ENCODE measurements at places on chromosomes 7 and 10.

DNA sequence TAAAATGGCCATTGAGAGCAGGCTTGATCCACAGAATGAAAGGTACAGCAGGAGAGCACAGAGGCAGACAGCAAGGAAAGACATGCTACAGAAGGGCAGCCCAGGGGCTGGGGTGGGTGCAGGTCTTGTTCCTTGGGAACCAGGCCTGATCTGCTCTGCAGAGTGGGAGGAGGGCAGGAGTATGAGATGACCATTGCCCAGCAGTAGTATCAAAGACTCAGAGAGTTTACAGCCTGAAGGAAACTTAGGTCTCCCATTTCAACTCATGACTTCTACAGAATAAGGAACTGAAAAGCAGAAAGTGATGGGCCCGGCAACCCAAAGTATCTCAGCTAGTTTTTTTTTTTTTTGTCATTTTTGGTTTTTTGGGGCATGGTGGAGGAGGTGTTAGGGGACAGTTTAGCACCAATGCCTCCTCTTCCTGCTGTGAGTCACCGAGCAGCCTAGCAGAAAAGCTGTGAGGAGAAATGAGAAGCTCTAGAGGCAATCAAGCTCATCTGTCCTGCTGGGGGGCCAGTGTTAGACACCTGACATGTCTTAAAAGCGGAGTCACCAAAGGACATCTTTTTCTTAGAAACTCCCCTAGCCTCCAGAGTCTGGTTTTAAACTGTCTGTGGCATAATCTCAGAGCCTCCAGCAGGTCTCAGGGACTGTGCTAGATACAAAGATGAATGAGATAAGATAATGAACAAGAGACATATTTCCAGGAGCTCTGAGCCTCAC lies 34.3 kb upstream of the HERPUD2 start:
- no peak for DNase-seq

DNA sequence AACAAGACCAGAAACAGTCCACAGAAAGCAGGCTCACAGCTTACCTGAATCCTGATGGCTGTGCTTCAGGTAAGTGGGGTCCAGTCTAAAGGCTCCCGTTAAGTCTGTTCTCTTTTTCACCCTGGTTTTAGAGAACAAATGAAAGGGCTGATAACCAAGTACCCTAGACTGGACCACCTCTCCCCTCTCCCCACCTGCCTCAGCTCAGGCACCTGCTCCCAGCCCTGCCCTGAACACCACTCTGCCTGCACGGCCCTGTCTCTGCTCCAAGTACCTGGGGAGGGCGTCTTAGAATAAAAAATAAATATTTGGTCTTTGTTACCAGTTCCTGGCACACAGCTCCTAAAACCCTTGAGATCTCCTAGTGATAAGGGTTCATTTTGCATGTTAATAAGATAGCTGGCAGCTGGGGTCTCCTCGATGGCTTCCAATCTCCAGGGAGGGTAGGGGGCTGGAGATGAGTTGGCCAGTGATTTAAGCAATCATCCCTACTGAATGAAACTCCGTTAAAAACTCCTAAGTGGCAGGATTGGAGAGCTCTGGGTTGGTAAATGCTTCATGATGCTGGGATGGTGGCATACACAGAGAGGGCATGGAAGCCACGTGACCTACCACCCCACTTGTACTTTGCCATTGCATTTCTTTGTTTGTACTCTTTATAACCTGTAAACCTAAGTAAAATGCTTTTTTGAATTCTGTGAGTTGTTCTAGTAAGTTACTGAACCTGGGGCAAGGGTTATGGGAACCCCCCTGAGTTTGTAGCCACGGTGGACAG lies 29.8 kb upstream of the FIGNL1 start:
- no peak for DNase-seq

DNA sequence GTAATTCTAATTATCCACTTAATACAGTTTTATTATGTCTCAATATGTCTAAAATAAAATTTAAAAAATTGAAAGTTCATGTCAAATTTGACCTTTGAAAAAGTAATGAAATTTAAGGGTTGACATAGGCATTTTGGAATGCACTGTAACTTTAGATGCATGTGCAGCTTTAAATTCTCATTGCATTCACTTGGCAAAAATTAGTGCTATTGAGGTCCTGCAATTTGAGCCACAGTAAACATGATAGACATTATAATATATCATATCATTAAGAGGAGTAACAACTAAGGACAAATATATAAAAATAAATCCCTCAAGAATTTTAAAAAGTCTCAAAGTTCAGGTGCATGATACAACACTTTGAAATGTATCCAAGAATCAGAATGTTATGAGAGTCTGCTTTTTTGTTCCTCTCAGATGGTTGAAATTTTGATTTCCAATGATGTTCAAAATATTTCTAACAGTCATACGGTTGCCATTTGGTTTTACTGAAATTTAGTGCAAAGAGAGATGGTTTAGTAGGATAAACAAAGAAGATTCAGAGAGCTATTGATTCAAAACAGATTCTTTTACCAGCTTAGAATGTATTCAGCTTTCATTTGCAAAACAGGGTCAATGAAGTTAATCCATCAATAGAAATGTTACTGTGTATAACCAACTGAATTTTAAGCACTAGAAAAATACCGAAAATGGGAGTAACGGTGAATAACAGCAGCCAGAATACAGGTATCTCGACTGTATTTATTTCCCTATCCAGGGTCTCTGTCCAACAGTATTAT lies 71.8 kb downstream of the SEMA3A start:
- DNase-seq, result no peak

DNA sequence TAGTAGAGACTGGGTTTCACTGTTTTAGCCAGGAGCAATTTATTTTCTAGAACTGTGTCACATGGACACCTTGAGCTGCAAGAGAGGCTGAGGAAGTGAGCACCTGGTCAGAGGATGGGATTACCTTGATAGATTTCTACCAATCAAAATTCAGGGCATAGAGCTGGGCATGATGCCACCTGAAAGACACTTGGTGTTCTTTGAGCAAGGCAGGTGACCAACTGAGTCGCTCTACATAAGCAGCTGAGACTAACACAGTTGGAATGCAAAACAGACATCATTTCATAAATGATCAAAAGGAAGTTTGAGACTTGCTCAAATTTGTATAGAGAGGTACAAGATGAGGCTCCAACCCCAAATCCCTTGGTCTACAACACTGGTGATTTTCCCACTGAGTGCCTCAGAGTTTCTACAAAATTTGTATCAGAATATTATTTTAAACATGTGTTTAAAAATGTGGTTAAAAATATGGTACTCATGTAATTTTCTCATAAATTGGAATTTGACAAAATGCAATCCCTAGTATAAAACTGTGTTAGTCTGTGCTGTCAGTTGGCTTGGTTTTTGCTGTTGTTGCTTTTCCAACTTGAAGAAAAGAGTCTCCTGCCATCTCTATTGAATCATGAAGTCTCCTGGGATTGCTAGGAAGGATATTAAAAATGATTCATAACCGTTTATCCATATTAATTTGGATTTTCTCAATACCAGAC lies 156.4 kb upstream of the MDFIC start:
- no peak for DNase-seq

DNA sequence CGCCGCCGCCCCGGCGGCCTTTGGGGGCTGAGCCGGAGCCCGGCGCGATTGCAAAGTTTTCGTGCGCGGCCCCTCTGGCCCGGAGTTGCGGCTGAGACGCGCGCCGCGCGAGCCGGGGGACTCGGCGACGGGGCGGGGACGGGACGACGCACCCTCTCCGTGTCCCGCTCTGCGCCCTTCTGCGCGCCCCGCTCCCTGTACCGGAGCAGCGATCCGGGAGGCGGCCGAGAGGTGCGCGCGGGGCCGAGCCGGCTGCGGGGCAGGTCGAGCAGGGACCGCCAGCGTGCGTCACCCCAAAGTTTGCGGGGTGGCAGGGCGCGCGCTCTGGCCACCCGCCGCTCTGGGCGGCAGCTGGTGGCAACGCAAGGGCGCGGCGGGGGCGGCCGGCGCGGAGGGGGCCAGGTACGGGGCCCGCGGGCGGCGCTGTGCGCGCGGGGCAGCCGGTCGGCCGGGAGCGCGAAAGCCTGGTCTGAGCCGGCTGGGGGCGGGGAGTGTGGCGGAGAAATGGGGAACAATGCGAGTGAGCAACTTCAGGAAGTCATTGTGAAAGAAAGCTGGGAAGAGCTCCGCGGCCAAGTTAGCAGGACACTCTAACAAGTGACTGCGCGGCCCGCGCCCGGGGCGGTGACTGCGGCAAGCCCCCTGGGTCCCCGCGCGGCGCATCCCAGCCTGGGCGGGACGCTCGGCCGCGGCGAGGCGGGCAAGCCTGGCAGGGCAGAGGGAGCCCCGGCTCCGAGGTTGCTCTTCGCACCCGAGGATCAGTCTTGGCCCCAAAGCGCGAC lies at the start of gene IKZF1:
Gene IKZF1 (plus strand): TSS at position 588 of the 782 bp plus-strand sequence. CDS start 14,346 bp downstream, outside the sequence.
- no peak for DNase-seq

DNA sequence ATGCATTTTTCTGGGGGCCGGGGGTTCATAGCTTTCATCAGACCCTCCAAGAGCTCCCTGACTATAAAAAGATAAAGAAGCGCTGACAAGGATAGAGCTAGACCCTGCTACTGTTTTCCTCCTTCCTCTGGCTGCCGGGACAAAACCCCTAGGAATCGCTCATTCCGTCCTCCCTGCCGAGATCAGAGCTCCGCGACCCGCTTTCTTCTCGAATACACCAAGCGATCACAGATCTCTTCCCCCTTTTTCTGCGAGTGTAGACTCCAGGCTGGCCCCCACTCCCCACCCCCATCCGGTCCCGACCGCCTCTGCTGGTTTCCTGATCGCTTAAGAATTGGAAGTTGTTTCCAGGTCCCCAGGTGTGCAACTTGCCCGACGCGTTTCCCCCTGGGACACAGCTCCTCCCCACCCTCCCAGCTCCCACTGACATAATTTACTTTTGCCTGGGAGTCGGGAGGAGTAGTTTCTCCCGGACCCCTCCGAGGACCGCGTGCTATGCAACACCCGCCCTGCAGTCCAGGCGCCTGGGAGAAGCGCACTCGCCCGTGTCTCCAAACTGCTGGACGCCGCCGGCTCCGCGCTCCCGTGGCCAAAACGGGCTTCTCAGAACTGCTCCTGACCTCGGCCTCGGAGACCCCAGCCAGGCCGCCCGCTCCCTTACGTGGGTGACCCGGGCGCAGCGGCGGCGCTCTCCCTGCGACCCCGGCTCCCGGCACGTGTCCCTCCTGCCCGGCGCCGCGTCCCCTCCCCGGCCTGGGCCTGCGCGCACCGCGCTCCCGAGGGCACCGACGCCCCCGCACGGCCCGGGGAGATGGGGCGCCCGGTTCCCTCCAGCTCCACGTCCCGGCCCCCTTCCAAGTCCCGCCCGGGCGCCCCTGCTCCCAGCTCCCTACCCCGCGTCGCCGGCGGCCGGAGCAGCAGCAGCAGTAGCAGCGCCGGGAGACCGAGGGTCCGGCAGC lies 552 bp downstream of the IL15RA start:
- peak; percentile 27 for DNase-seq
